Activated naive CD4-positive, alpha-beta T cell (primary cell): ENCODE measurements at places on chromosomes 16 and 17.

DNA sequence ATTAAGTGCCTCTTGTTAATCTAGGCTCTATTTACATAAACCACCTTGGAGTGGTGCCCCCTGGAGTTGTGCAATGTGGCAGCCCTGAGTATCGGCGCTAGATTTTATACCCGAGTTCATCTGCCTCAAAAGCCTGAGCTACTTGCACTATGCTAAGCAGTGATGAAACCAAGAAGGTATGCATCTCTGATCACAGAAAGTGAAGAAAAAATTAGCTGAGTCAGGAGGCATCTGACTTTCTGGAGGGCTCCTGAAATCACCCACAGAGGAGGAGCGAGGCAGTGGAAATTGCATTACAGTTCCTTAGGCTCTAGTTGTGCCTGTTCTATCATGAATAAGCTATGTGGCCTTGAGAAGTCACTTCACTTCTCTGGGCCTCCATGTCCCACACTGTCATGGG is 80.3 kb upstream of the PSMD7 start:
- no peak for DNase-seq

GRCh38 chr17:76993651-76994050 is 125.4 kb downstream of the MGAT5B start:
- no peak for DNase-seq

DNA sequence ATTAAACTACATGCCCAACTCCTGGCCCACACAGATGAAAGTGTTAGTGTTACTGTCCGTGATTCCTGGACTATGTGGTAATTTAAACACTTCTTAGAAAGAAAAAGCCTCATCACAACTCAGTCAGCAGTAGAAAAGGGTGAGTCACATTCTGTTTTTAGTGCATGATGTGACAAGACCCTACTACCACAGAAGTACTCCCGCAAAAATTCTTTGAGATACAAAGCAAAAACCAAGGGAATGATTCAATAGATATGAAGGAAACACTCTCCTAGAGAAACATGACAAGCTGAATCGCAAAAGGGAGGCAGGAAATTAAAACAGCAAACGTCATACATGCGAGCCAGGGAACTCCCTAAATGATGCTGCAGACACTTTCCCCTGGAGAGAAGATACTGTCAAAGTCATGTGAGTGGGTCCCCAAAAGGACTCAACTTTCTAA is 14.4 kb downstream of the SNN start:
- no peak for DNase-seq

- DNase-seq, result no peak
Measured at GRCh38 chr16:85056211-85056748, 28.7 kb downstream of the KIAA0513 start.

GRCh38 chr16:24950275-24950674 is 64.9 kb downstream of the ARHGAP17 start:
- DNase-seq, result no peak
